ENCODE measurements at places on chromosomes 13 and 19. TPM values are rescaled to one million over a fixed set of nuclear protein-coding genes. Genes with fewer than 3 reads are reported as not detected.
A peak's percentile ranks its signal among the peaks of the same experiment; 100 is the strongest.

Gene NAPSA
- total RNA-seq = 0.97 TPM

Gene ATG4D
- total RNA-seq = 21.1 TPM

DNA sequence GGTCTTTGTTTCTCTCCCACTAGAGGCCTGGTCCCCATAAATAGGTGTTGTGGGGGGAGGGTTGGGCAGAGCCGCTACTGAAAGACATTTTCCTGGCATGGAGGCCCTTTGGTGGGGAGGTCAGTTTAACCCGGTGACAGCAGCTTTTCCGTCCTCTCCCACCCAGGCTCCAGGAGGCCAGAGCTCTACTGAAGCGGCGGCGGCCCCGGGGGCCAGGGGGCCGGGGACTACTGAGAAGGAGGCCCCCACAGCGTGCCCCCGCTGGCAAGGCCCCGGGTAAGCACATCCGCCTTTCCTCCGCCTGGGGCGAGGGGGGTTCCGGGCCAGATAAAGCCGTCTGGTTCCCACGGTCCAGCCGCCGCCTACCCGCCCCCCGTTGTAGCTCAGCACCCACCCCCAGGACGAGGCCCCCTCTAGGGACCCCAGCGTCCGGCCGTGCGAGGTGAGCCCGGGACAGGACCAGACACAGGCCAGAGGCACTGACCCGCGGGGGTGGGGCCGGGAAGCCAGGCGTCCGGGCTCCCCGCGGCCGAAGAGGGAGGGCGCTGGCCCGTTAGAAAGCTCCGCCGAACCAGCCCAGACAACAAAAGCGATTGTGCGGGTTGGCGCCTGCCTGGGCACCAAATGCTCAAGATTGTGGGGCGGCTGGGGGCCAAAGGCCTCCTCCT, 1.1 kb upstream of the LTBP4 start:
- DNase-seq = peak; percentile 52

DNA sequence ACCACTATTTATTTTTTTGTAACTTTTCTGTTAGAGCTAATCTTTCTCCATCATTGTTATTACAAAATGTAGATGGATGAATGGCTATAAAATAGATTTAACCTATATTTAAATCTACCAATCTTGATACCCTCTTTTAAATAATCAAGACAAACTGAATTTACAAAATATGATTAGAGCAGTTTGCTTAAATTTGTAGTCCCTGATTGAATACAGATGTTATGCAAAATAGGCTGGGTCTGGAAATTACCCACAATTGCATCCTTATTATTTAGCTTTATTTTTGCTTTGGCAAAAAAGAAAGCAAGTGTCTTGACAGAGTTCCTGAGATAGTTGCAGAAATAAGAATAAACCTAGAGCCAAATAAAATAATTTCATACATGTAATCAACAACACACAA, 352.8 kb downstream of the KLF12 start:
- no peak for DNase-seq

Gene LILRB2
- total RNA-seq = 0.24 TPM

GRCh38 chr13:33015791-33016323, 366 bp upstream of the KL start:
- DNase-seq = peak; percentile 44

Gene ZNF429
- 18.4 TPM for total RNA-seq

Gene CGB8
- not detected for total RNA-seq

DNA sequence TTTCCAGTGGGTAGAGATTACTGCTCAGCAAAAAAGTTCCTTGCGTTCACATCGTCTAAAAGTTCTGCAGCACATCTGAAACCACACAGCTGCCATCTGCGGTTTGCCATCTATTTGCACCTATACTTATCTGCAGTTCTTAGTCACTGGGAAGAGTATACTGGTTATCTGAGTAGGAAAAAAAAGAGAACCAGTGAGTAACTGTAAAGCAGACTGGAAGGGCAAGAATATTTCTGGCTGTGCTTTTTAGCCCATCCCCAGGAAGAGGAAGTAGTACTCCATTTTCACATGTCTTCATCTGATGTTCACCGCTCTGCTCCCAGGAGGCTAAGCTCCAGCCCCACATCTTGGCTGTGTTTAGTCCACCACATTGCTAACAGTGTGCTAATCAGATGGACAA, 35.6 kb downstream of the EFNB2 start:
- DNase-seq = no peak

DNA sequence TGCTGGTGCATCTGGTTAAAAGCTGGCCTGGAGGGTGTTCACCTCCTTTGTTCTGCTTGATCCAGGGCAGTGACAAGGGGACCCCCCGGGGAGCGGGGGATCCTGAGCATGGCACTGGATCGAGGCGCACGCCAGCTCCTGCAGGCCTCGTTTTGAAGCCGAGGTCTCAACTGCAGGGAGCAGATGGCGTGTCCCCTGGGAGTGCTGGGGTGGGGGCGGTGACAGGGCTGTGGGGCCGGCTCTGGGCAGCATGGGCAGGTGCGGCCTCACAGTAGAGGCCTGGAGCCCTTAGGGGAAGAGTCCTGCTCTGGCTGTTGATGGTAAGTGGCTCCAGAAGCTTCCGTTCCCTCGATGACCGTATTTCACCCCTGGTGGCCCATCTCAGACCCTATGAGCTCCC, 51.8 kb downstream of the CRTC1 start:
- no peak for DNase-seq

DNA sequence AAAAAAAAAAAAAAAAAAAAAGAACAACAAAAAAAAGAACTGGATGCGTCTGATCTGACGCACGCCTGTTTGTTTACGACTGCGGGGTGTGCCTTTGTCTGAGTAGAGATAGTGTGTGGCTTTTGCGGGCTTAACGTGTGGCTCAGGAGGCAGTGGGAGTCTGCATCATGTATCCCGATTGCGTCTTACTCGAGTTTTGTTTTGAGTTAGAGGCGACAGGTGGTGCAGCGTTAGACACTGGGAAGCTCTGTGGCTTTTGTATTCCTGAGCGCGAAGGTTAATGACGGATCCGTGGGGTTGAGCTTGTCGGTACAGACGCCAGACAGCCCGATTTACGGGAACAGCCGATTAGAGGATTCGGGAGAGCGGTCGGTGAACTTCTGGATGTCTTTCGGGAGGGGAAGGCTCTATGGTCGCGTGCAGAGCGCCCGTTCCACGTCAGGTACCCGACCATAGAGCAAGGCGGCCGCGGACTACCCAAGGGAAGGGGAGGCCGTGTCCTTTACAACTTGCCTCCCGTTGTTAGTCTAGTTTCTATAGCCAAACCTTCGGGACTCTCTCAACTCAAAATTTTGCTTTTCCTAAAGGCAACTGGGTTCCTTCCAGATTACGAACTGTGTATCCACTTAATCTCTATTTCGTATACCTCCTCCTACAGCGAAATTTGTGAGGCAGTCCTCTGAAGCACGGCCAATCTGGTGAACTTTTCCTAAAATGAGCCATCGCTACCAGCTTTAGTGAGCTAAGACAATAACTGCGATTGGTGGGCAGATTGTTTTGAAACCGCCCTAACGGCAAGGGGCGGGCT, 926 bp upstream of the HNRNPUL1 start:
- peak; percentile 67 for DNase-seq

GRCh38 chr13:62185631-62186255, 770.1 kb upstream of the PCDH20 start:
- DNase-seq = no peak

Measured in ovary (tissue), 10 donors.